ENCODE measurements at places on chromosomes 3 and 15.
A peak's percentile ranks its signal among the peaks of the same experiment; 100 is the strongest.

DNA sequence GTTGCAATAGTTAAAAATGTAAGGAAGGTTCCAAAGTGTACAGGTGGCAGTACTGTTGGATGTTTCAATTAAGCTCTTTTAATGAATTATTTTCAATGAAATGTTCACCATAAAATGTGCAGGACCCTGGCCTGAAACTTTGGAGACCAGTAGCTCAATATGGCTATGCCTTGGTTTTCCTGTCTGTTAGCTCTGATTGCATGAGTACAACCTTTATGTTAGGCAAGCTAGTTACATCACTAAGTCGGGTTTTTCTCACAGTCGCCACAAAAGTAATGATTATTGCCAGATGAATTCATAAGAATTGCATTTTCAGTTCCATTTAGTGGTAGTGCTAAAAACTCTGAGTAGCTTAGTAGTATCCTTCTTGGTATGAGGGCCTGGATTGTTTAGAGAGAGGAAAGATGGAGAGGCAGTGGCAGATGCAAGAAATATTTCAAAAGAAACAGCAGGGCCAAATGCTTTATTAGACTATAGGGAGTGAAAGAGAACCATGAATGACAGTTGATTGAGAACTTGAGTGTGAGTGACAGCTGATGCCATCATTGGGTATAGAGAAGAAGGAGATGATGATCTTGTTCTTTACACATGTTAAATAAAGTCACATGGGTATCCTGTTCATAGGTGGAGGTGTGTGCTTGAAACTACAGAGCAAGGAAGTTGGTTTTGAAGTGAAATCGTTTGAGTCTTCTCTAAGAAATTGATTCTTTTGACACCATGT, 109.5 kb downstream of the AKAP13 start:
- DNase-seq, result no peak

GRCh38 chr15:90609242-90610180, 79.8 kb downstream of the CRTC3 start:
- DNase-seq, result peak; percentile 10

DNA sequence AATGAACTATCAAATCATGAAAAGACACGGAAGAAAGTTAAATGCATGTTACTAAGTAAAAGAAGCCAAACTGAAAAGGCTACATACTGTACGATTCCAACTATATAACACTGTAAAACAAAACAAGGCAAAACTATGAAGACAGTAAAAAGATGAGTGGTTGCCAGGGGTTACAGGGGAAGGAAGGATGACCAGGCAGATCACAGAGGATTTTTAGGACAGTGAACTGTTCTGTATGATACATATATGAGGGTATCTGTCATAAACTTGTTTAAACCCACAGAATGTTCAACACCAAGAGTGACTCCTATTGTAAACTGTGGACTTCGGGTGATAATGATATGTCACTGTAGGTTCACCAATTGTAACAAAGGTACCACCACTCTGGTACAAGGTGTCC, 60.6 kb downstream of the CHSY1 start:
- no peak for DNase-seq

DNA sequence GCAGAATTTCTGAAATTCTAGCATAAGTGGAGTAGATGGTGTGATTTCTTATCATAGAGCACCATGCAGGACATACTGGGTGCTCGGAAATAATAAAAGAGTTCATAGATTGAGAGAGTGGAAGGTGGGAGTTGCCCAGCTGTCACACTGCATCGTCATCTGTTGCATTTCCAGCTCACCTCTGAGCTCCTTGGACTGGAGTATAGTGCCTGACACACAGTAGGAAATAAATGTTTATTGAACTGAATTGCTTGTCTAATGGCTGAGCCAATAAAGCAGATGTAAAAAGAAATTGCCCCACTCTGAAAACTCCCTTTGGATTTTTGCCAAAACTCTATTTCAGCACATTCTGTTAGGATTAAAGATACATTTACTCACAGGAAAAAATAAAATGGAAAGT, 108.9 kb upstream of the UBE2E1 start:
- peak; percentile 40 for DNase-seq

- DNase-seq, result peak; percentile 45
Observed at GRCh38 chr3:185807445-185808068, 17.3 kb downstream of the IGF2BP2 start.

- no peak for DNase-seq
Observed at GRCh38 chr15:33616475-33616874, 305.7 kb downstream of the RYR3 start.

GRCh38 chr15:78931439-78932257, 13.2 kb downstream of the CTSH start:
- DNase-seq, result no peak

- peak; percentile 36 for DNase-seq
Observed at GRCh38 chr3:185583925-185584324, 2.2 kb upstream of the SENP2 start.

- no peak for DNase-seq
Observed at GRCh38 chr15:25789211-25789610, 73.9 kb downstream of the ATP10A start.

- no peak for DNase-seq
Observed at GRCh38 chr15:87609894-87610293, 646.6 kb downstream of the NTRK3 start.

DNA sequence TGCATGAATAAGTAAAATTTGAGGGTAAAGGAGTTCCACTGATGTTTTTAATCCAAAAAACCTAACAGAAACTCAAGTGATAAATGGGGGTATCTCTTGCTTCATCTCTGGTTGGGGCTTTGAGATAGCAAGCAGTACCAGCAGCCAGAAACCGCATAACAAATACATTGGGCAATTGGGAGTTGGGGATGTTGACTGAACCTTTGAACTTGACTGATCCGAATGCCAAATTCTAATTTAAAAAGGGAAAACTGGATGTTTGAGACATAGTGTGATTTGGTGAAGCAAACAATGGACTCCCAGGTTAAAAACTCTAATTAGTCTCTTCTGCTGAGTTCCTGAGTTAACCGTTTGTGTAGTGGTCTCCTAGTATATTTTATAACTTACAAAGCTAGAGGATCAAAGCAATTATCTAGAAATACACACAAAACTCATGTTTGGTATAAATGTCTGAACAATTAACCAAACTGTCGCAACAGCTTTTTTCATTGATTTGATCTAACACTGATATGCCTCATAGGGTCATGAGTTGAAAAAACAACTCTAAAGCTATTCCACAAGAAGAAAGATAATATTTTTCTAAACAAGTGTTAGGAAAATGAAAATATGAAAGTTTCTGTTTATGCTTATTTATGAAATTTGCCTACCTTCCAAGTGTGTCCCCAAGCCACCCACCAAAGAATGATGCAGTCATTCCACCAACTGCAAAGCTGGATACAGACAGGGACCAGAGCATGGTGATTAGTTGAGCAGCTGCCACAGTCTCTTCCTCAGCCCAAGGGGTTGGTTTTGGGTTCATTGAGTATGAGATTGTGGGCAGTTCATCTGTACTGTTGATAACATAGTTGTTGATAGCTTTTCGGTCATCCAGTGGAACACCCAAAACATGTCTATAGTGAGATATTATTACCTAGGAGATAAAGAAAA, 12.4 kb downstream of the SLC2A2 start:
- no peak for DNase-seq

DNA sequence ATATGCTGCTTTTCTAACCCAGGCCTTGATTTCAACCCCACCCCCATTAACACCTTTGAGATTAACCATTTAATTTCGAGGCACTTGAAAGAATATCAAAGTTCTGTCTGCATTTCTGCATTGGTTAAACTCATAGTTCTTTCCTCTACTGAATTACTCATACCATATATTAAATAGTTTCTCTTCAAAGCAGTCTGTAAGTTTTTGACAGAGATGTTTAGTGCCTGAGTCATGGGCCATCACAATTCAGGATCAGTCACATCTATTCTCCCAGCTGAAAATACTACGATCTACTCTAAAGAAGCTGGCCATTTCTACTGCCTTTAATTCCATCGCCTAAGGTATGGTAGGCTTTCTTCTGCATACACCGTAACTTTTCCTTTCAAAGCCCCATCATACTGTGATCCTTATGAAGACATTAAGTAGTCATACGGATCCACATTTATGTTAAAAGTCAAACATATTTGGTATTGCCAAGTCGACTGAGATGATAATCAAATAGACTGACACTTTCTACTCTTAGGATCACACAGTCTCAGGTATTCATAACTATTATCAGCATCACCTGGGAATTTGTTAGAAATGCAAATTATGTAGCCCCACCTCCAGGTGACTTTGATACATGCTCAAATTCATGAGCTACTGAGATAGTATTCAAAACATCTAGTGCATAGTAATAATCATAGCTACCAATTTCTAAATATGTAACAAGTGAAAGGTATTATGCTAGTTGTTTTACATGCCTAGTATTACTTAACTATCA, 489.4 kb upstream of the IL12A start:
- no peak for DNase-seq

DNA sequence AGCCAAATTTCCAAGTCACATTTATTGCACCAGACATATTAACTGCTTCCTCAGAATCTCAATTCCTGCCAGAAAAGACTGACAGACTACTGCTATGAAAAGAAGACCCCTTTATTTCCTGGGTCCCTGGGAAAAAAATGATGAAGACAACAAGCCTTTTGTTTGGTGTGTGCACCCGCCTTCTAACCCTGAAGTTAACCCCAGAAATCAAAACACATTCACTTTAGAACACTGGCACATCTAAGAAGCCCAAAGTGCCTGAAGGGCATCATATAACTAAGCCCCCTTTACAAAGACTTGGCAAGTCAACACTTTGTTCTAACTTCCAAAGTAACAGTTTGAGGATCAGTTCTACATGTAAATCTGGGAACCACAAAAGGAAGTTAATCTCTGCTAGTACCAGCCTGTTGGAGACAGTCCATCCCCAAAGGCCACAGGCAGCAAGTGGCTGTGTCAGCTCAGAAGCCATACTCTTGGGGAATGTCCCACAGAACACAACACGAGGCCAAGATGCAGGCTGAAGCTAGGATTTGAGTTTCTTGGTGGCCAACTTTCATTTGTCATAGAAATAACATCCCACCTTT, 16.3 kb upstream of the ATP1B3 start:
- no peak for DNase-seq

DNA sequence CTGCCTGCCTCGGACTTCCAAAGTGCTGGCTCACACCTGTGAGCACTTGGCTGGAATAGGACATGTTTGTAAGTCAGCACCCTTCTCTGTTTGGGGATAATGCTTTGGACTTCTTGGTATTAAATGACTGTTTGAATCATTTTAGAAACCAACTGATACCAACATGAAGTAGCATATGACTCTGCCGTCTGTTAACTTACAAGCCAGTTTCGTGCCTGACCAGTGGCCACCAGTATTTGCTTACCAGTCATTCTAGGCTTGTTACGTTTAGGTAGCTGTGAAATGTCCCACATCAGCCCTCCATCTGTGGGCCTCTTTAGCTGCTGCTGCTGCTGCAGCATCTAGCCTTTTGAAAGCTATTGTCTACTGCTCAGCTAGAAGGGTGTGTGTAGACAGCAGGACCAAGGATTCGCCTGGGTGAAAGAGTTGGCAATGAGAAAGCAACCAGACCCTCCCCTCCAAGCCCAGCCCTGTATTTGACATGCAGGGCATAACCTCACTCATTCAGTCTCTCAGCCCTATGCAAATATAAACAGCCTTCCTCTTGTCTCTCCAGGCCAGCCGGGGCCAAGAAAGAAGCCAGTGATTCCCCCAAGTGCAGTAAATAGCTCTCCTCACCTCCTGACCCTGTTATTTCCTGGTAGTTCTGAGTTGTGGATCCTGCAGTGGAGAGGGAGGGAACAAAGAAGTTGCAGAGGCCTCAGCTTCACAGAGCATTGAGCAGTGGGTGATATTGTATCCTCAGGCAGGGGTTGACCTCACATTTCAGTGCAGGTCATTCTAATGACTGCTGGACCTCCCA, 51.0 kb downstream of the NKIRAS1 start:
- DNase-seq, result no peak

GRCh38 chr3:9071936-9072666, 108.8 kb upstream of the RAD18 start:
- DNase-seq, result no peak

GRCh38 chr3:128492671-128493569, at the start of gene GATA2:
Gene GATA2, minus strand, starts transcription at chr3:128493201. Its CDS starts 6,170 bp downstream, at chr3:128487031.
- DNase-seq, result peak; percentile 68

DNA sequence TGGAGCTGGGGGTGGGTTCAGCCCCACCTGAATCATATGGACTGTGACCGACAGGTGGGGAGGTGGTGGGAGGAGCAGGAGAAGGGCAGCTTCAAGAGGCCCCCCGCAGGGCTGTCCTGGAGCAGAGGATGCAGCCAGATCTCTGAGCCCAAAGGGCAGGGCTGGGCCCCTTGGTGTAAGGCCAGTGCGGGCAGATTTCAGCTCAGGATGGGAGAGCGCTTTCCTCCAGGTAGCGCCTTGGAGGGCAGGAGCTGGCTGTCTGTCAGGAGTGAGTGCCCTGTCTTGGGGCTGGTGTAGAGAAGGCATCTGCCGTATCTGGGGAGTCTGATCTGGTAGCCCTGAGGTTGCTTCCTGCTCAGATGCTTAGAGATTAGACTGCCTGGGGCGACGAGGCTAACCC, 7.3 kb downstream of the TMEM43 start:
- no peak for DNase-seq

Data from NCI-H82 (cell line).